ENCODE measurements at places on chromosomes 4 and X. TPM values are rescaled to one million over a fixed set of nuclear protein-coding genes. Genes with fewer than 3 reads are reported as not detected.
A peak's percentile ranks its signal among the peaks of the same experiment; 100 is the strongest.

DNA sequence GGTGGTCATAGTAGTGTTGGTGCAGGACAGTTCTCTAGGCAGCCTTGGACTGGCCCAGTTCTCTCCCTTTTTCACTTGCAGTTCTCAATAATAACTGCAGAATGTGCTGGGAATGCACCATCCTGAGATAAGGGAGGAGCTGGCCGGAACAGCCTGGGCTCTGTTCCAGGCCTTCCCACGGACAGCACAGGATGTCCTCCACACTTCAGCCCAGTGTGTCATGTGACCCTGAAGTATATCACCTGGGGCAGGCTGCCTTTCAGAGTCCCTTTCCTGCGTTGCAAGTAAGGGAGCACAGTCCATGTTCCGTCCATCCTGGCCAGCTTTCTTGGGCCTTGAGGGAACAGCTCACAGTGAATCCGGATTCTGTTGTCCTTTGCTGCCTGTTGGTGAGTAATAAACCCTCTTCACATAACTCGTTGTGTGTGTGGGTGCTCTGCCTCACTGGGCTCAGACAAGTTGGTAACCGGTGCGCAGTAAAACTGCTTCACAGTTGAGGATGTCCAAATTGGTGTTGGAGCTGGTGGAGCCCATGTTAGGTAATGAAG is 32.3 kb upstream of the BBS12 start:
- H3K27ac ChIP-seq, result peak overlapping the region; percentile 93
- H3K36me3 ChIP-seq, result peaks cover 24% of the 10 kb centered on the region
- H3K4me1 ChIP-seq, result peaks cover 59% of the 10 kb centered on the region
- peaks cover 5% of the 10 kb centered on the region for H3K27me3 ChIP-seq
- peak overlapping the region; percentile 71 for H3K4me3 ChIP-seq

DNA sequence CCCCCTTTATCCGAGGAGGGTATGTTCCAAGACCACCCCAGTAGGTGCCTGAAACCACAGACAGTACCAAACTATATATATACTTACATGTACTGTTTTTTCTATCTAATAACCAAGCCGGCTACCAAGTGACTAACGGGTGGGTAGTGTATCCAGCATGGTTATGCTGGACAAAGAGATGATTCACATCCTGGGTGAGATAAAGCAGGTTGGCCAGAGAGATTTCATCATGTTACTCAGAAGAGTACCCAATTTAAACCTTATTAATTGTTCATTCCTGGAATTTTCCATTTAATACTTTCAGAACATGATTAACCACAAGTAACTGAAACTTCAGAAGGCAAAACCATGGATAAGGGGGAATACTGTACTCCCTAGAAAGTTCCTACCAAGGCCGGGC is 46.5 kb downstream of the RFC1 start:
- H3K27me3 ChIP-seq, result no peaks in the 10 kb centered on the region
- H3K27ac ChIP-seq, result peak overlapping the region; percentile 40
- H3K4me1 ChIP-seq, result peaks cover 6% of the 10 kb centered on the region
- no peak for DNase-seq
- H3K36me3 ChIP-seq, result peaks cover 42% of the 10 kb centered on the region
- no peak overlapping the region for H3K4me3 ChIP-seq

The NR3C2 gene
- 5.8 TPM for total RNA-seq

DNA sequence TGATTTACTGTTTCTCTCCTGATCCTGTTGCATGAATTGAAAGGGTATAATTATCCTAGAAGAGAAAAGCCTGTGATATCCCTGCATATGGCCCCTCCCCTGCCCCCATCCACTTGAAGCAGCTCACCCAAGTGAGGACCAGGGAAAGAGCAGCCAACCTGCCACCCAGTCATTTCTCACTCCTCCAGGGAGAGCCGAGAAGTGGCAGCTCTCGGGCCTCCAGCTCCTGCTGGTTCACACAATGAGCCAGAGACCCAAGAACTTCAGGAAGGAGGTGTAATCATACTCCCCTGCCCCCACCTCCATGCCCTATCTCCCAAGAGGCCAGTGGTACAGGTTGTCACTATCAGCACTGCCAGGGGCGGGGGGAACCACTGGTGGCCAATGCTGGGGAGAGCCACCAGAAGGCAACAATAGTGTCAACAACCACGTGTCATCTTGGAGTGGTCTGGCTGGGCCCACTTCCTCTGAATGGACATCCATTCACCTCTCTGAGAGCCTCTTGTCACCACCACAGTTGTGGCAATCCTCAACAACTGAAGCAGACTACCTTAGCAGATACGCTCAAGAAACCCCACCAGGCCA is 42.9 kb downstream of the APOO start:
- H3K27ac ChIP-seq, result no peak overlapping the region
- no peak overlapping the region for H3K4me3 ChIP-seq
- DNase-seq, result no peak
- H3K4me1 ChIP-seq, result no peaks in the 10 kb centered on the region

DNA sequence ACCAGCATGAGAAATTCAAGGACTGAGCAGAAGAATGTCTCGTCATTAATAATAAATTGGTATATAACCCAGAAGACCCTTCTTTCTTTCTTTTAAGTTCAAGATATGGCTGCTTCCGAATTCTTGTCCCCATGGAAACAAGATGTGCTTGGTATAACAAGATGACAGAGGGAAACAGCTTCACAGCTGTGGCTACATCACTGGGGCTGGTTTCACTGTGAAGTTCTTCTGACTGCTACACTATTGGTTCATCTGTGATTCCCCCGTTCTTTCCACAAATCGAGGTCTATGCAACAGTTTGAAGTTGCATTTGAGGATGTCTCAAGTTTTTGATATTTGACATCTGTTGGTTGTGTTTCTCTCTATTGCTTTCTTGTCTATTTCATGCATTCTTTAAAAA is 12.3 kb upstream of the DTHD1 start:
- H3K27ac ChIP-seq, result no peak overlapping the region
- no peaks in the 10 kb centered on the region for H3K27me3 ChIP-seq
- no peak overlapping the region for H3K4me3 ChIP-seq
- no peaks in the 10 kb centered on the region for H3K36me3 ChIP-seq
- peaks cover 42% of the 10 kb centered on the region for H3K4me1 ChIP-seq
- DNase-seq, result peak; percentile 52

DNA sequence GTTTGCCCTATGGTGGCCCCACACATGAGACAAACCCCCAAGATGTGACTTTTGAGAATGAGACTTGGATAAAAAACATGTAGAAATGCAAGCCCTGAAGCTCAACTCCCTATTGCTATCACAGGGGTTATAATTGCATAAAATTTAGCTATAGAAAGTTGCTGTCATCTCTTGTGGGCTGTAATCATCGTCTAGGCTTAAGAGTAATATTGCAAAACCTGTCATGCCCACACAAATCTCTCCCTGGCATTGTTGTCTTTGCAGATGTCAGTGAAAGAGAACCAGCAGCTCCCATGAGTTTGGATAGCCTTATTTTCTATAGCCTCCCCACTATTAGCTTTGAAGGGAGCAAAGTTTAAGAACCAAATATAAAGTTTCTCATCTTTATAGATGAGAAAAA is 14.6 kb downstream of the ALB start:
- no peaks in the 10 kb centered on the region for H3K27me3 ChIP-seq
- H3K4me3 ChIP-seq, result no peak overlapping the region
- H3K4me1 ChIP-seq, result no peaks in the 10 kb centered on the region

- no peaks in the 10 kb centered on the region for H3K36me3 ChIP-seq
- no peaks in the 10 kb centered on the region for H3K27me3 ChIP-seq
- DNase-seq, result no peak
Observed at GRCh38 chrX:120759685-120760084, 116.0 kb downstream of the CT47B1 start.

- H3K27ac ChIP-seq, result no peak overlapping the region
- H3K4me3 ChIP-seq, result no peak overlapping the region
- no peaks in the 10 kb centered on the region for H3K27me3 ChIP-seq
Observed at GRCh38 chr4:26727844-26728243, 132.8 kb upstream of the STIM2 start.

GRCh38 chr4:4195354-4195753 is 31.4 kb downstream of the OTOP1 start:
- no peaks in the 10 kb centered on the region for H3K36me3 ChIP-seq
- H3K27me3 ChIP-seq, result peaks cover 25% of the 10 kb centered on the region
- H3K4me3 ChIP-seq, result no peak overlapping the region
- no peak for DNase-seq
- H3K27ac ChIP-seq, result no peak overlapping the region

- H3K4me1 ChIP-seq, result peaks cover 18% of the 10 kb centered on the region
- H3K27me3 ChIP-seq, result no peaks in the 10 kb centered on the region
- peak; percentile 6 for DNase-seq
- no peak overlapping the region for H3K4me3 ChIP-seq
- peaks cover 10% of the 10 kb centered on the region for H3K36me3 ChIP-seq
- peak overlapping the region; percentile 37 for H3K27ac ChIP-seq
Observed at GRCh38 chrX:118420462-118420861, 74.6 kb downstream of the WDR44 start.

DNA sequence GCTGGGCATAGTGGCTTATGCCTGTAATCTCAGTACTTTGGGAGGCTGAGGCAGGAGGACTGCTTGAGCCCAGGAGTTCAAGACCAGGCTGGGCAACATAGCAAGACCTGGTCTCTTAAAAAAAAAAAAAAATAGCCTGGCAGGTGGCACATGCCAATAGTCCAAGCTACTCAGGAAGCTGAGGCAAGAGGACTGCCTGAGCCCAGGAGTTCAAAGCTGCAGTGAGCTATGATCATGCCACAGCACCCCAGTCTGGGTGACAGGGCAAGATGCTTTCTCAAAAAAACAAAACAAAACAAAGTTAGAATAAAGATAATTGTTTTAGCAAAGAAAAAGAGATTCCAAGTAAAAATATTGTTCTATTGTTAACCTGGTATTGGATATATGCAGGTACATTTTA is 75.0 kb downstream of the LRBA start:
- no peak for DNase-seq
- peaks cover 4% of the 10 kb centered on the region for H3K36me3 ChIP-seq
- H3K27me3 ChIP-seq, result no peaks in the 10 kb centered on the region

DNA sequence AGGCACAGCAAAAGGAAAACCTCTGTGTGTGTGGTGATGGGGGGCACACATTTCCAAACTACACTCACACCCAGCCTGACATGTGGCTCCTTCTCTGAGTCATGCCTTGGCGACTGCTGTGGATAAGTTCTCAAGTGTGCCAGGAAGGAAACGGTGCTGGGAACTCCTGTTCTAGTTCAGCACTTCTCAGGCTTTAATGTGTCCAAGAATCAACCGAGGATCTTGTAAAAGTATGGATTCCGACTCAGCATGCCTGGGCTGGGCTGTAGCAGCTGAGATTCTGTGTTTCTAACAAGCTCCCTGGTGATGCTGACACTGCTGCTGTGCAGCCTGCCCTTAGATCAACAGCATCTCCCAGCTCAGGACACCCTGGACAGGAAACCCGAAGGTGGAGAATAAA is 20.2 kb downstream of the CLNK start:
- no peak overlapping the region for H3K27ac ChIP-seq
- no peak overlapping the region for H3K4me3 ChIP-seq
- no peaks in the 10 kb centered on the region for H3K36me3 ChIP-seq
- DNase-seq, result no peak
- H3K4me1 ChIP-seq, result no peaks in the 10 kb centered on the region
- H3K27me3 ChIP-seq, result no peaks in the 10 kb centered on the region

The GAGE12C gene
- not detected for total RNA-seq

GRCh38 chr4:99013402-99013843 is 17.9 kb downstream of the METAP1 start:
- H3K27ac ChIP-seq, result no peak overlapping the region
- peaks cover 40% of the 10 kb centered on the region for H3K36me3 ChIP-seq
- H3K27me3 ChIP-seq, result no peaks in the 10 kb centered on the region

The PABPC1L2A gene
- total RNA-seq, result not detected

DNA sequence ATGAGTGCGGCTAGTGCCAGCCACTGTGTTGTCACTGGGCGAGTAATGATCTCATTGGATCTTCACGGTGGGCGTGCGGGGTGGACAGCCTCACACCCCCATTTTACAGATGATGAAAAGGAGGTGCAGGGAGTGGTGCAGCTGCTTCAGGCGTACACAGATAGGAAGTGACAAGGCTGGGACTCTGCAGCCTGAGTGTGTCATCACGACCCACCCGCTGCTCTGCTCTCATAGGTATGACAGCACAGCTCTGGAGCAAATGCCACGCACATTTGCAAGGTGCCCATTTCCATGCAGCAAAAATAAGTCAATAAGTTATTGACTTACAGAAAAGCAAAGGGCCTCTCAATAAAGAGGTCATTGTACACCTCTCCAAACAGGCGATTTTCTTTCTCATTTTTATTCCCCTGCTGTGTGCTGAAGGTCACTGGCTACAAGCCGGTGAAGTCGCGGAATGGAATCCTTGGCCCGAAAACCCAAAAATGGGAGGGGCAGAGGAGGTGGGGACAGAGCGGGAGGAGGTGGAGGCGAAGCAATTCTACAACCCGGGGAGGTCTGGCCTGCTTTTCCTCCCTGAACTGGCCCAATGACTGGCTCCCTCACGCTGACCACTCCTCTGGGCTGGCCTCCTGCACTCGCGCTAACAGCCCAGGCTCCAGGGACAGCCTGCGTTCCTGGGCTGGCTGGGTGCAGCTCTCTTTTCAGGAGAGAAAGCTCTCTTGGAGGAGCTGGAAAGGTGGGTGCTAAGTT is at the start of gene SOD3:
SOD3 (plus strand) TSS at position 658 of the 750 bp plus-strand sequence. CDS start 3,949 bp downstream, outside the sequence.
- no peak for DNase-seq
- no peak within 1 kb of the TSS for H3K4me3 ChIP-seq
- H3K4me1 ChIP-seq, result no peaks in the 10 kb centered on the region

DNA sequence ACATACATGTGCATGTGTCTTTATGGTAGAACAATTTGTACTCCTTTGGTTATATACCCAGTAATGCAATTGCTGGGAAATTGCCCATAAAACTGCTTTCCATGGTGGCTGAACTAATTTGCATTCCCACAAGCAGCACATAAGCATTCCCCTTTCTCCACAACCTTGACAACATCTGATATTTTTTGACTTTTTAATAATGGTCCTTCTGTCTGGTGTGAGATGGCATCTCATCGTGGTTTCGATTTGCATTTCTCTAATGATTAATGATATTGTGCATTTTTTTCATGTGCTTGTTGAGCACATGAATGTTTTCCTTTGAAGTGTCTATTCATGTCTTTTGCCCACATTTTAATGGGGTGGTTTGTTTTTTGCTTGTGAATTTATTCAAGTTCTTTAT is 166.0 kb downstream of the TMEM47 start:
- H3K27me3 ChIP-seq, result no peaks in the 10 kb centered on the region
- DNase-seq, result no peak
- no peaks in the 10 kb centered on the region for H3K4me1 ChIP-seq
- no peaks in the 10 kb centered on the region for H3K36me3 ChIP-seq
- H3K27ac ChIP-seq, result no peak overlapping the region

DNA sequence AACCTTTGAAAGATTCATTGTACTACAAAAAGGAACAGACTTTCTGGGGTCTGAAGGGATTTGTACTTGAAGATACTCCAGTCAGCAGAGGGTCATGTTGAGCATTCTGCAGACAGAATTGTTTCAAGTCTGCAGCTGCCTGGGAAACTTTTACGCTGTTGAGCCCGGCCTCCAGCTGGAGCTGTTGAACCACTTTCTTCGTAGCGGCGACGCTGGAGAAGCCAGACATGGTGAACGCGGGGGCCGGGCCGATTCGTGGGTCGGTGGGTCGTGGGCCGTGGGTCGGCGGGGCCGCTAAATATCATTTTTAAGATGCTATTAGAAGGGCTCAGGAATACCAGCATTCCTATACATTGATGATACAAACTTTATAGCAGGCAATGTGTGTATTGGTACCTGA is 12.0 kb upstream of the RTL9 start:
- no peak overlapping the region for H3K27ac ChIP-seq
- no peaks in the 10 kb centered on the region for H3K36me3 ChIP-seq

- no peak overlapping the region for H3K27ac ChIP-seq
- H3K36me3 ChIP-seq, result no peaks in the 10 kb centered on the region
- DNase-seq, result no peak
Observed at GRCh38 chr4:136012220-136012619, 1520.1 kb downstream of the PCDH18 start.

GRCh38 chrX:69564665-69565064 is 51.2 kb upstream of the EDA start:
- H3K27me3 ChIP-seq, result no peaks in the 10 kb centered on the region
- no peak overlapping the region for H3K4me3 ChIP-seq
- no peaks in the 10 kb centered on the region for H3K36me3 ChIP-seq
- DNase-seq, result no peak

Measured in activated CD4-positive, alpha-beta T cell treated with anti-CD3 and anti-CD28 coated beads for 36 hours (primary cell).